ENCODE measurements at places on chromosomes 3 and 15.

- DNase-seq, result no peak
- peaks cover 56% of the 10 kb centered on the region for H3K36me3 ChIP-seq
- peak overlapping the region; percentile 26 for H3K27ac ChIP-seq
- H3K4me1 ChIP-seq, result peaks cover 34% of the 10 kb centered on the region
- H3K4me3 ChIP-seq, result no peak overlapping the region
These were observed 22.9 kb downstream of the ATP8B4 start for GRCh38 chr15:50095938-50096821.

DNA sequence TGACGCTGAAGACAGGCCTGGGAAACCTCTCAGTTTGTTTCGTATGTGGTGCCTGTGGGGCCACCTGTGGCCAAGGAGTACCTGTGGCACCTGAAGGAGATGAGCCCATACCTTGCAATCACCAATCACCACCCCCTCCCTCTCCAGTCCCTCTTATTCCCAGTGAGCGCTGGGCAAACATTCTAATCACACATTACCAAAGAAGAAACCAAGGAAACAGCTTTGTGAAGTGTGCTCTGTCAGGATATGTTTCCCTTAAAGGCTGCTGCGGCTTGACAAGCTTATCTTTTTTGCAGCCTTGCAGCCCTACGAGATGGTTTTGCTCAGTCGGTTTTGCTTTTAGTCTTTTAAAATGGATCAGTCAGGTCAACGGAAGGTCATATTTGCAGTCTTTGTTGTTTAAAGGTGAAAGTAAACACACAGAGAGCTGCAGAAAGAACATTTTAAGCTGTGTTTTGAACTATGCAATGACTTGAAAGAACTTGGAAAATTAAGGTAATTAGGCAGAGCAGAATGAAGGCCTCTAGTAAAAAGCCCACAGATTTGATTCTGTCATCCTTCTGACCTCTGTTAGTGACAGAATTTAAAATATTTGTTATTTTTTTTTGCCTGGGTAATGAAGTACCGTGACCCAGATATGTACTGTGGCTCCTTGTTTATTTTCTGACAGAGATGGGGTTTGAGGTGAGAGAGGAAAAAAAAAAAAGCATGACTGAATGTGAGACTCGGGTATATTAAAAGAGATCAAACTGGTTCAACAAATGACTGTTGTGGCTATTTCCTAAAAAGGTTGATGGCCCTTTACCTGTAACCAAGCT, 461.4 kb downstream of the NSUN3 start:
- DNase-seq, result no peak
- H3K27ac ChIP-seq, result no peak overlapping the region
- no peak overlapping the region for H3K4me3 ChIP-seq
- no peaks in the 10 kb centered on the region for H3K27me3 ChIP-seq
- H3K36me3 ChIP-seq, result no peaks in the 10 kb centered on the region

GRCh38 chr3:157618075-157618760, 115.0 kb upstream of the VEPH1 start:
- H3K27me3 ChIP-seq, result peaks cover 16% of the 10 kb centered on the region
- DNase-seq, result no peak
- H3K4me1 ChIP-seq, result peaks cover 4% of the 10 kb centered on the region
- no peak overlapping the region for H3K4me3 ChIP-seq
- no peaks in the 10 kb centered on the region for H3K36me3 ChIP-seq

- H3K4me1 ChIP-seq, result no peaks in the 10 kb centered on the region
- H3K36me3 ChIP-seq, result no peaks in the 10 kb centered on the region
- H3K27ac ChIP-seq, result no peak overlapping the region
- no peak overlapping the region for H3K4me3 ChIP-seq
These were observed 251.0 kb downstream of the ROBO1 start for GRCh38 chr3:79516795-79517194.

DNA sequence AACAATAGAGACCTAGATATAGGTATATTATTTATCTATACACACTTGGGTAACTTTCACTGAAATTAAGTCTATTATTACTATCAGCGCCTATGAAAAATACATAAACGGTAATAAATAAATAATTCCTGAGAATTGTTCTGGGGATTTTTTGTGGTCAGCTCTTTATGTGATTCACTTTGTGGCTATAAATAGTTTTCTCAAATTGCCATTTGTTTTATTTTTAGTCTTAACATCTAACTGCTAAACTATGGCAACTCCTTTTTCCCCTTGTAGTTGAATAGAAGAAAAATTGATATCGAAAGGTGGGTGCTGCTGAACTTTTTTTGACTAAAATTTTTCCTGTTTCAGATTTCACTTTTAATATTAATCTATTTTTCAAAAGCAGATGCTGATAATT, 189.0 kb downstream of the VGLL3 start:
- DNase-seq, result no peak
- H3K4me1 ChIP-seq, result no peaks in the 10 kb centered on the region
- H3K27me3 ChIP-seq, result no peaks in the 10 kb centered on the region
- H3K36me3 ChIP-seq, result no peaks in the 10 kb centered on the region
- no peak overlapping the region for H3K27ac ChIP-seq

DNA sequence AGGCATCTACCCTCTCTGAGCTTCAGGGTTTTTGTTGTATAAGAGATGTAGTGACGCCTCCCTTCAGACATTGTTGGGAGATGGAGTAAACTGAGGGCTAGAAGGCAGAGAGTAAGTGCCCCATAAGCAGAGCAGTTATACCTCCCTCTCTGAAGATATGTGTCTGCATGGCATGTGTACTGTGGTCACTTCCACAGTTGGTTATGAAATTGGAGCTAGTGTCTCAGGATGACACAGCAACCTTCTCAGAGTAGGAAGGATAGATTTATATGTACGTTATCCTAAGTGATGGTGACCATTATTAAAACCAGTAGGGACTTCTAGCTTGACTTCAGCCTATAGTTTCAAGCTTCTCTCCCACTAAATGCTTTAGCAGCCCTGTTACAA, 17.9 kb downstream of the PXK start:
- H3K4me1 ChIP-seq, result peaks cover 90% of the 10 kb centered on the region
- H3K27me3 ChIP-seq, result no peaks in the 10 kb centered on the region
- peak overlapping the region; percentile 44 for H3K4me3 ChIP-seq
- peak overlapping the region; percentile 94 for H3K27ac ChIP-seq

- no peak for DNase-seq
- no peaks in the 10 kb centered on the region for H3K36me3 ChIP-seq
- peaks cover 35% of the 10 kb centered on the region for H3K27me3 ChIP-seq
- H3K27ac ChIP-seq, result no peak overlapping the region
- H3K4me1 ChIP-seq, result peaks cover 3% of the 10 kb centered on the region
- H3K4me3 ChIP-seq, result no peak overlapping the region
These were observed 1.8 kb upstream of the ROPN1B start for GRCh38 chr3:125967156-125967555.

GRCh38 chr15:52100807-52101442, 11.7 kb downstream of the BCL2L10 start:
- H3K36me3 ChIP-seq, result no peaks in the 10 kb centered on the region
- H3K27me3 ChIP-seq, result peaks cover 12% of the 10 kb centered on the region

DNA sequence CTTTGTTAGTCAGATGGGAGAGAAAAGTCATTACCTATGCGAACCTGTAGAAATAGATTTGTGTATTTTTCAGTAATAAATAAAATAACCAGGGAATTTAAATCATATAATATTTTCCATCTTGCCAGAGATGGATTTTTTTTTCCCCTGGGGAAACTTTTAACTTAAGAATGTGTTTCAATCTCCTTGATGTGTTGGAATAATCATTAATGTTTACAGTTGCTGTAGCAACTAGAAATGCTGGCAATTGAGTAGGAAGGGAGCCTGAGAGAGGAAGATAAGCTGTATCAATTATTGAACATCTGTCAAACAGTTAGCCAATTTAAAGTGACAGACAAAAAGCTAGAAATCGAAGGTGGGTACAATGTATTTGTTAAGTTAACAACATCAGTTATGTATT, 259.5 kb downstream of the IL5RA start:
- no peak for DNase-seq
- H3K36me3 ChIP-seq, result no peaks in the 10 kb centered on the region
- H3K27me3 ChIP-seq, result no peaks in the 10 kb centered on the region
- H3K27ac ChIP-seq, result no peak overlapping the region

DNA sequence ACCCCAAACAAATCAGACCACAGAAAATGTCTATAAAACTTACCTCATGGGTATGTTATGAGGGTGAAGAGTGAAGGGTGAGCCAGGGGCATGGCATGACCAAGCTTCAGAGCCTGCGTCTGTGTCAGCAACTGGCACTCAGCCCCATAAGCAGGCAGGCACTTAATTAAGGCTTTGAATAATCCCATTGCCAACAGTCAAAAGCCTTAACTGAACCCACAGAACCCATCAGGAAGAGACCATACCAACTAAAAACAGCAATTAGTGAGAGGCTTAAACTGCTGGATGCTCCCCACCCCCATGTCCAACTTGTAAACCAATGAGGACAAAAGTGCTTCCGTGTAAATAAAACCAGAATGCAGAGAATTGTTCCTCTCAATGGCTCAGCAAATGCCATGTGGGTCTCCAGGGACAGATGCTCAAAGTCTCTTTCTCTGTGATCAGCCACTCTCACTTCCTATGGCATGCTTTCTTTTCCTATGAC, 126.0 kb downstream of the MYLK start:
- no peak overlapping the region for H3K27ac ChIP-seq
- no peak overlapping the region for H3K4me3 ChIP-seq
- peaks cover 30% of the 10 kb centered on the region for H3K27me3 ChIP-seq
- H3K4me1 ChIP-seq, result peaks cover 9% of the 10 kb centered on the region
- H3K36me3 ChIP-seq, result no peaks in the 10 kb centered on the region

DNA sequence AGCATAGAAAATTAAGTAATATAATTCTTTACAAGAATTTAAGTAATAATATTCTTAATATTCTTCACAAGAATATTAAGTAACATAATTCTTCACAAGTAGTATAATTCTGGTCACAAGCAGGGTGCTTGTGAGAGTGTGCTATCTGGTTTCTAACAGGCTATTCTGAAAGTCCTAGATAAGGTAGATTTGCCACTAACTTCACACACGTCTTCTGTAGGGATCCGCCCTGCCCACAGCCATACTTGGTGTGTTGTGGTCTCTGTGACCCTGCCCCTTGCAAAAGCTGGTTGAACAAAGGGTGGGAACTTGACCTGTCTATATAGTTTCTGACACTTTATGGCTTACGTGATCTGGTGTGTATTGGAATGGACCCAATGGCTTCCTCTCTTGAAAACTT, 253.4 kb upstream of the MDFIC2 start:
- no peaks in the 10 kb centered on the region for H3K4me1 ChIP-seq
- peaks cover 13% of the 10 kb centered on the region for H3K27me3 ChIP-seq
- no peak overlapping the region for H3K4me3 ChIP-seq
- H3K36me3 ChIP-seq, result no peaks in the 10 kb centered on the region

- DNase-seq, result no peak
- H3K4me3 ChIP-seq, result no peak overlapping the region
- H3K36me3 ChIP-seq, result no peaks in the 10 kb centered on the region
- H3K27me3 ChIP-seq, result peaks cover 41% of the 10 kb centered on the region
These were observed 41.9 kb upstream of the TRA2B start for GRCh38 chr3:185979721-185980121.

- no peaks in the 10 kb centered on the region for H3K36me3 ChIP-seq
- H3K27me3 ChIP-seq, result no peaks in the 10 kb centered on the region
- DNase-seq, result no peak
- H3K27ac ChIP-seq, result no peak overlapping the region
These were observed 436.1 kb upstream of the WNT5A start for GRCh38 chr3:55923207-55923606.

GRCh38 chr15:73231661-73232419, 136.9 kb downstream of the HCN4 start:
- no peak overlapping the region for H3K27ac ChIP-seq
- H3K4me3 ChIP-seq, result no peak overlapping the region
- no peak for DNase-seq
- H3K27me3 ChIP-seq, result peaks cover 7% of the 10 kb centered on the region

DNA sequence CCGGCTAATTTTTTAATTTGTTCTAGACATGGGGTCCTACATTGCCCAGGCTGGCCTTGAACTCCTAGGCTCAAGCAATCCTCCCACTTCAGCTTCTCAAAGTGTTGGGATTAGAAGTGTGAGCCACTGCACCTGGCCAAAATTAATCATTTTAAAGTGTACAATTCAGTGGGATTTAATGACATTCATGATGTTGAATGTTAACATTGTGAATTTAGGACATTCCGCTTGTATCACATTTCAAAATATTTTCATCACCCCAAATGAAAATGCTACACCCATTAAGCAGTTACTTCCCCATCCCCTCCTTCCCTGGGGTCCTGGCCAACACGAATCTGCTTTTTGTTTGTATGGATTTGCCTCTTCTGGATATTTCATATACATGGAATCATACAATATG, 62.1 kb upstream of the CGNL1 start:
- H3K27ac ChIP-seq, result no peak overlapping the region
- H3K27me3 ChIP-seq, result no peaks in the 10 kb centered on the region
- no peak for DNase-seq

DNA sequence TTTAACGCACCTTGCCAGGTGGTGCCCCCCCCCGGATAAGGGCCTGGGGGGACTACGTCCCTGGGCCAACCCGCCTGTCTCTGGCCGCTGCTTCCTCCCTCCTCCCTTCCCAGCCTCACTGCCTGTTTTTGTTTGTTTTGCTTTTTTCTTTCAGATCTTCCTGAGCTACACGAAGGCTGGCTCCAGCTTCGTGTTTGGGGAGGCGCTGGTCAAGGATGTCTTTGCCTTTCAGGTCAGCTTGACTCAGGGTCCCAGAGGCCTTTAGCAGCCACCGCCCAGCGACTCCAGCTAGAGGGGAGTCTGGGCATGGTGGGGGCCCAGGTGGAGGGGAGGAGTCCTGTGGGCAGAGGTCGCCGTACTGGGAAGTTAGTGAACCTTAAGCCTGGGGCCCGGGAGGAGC, 24.1 kb downstream of the SLC28A1 start:
- H3K36me3 ChIP-seq, result no peaks in the 10 kb centered on the region
- H3K4me1 ChIP-seq, result peaks cover 16% of the 10 kb centered on the region
- H3K27me3 ChIP-seq, result no peaks in the 10 kb centered on the region
- no peak overlapping the region for H3K27ac ChIP-seq

- DNase-seq, result no peak
- H3K4me1 ChIP-seq, result no peaks in the 10 kb centered on the region
- no peak overlapping the region for H3K4me3 ChIP-seq
- no peak overlapping the region for H3K27ac ChIP-seq
- H3K27me3 ChIP-seq, result no peaks in the 10 kb centered on the region
These were observed 115.0 kb downstream of the FOXP1 start for GRCh38 chr3:71468311-71469137.

DNA sequence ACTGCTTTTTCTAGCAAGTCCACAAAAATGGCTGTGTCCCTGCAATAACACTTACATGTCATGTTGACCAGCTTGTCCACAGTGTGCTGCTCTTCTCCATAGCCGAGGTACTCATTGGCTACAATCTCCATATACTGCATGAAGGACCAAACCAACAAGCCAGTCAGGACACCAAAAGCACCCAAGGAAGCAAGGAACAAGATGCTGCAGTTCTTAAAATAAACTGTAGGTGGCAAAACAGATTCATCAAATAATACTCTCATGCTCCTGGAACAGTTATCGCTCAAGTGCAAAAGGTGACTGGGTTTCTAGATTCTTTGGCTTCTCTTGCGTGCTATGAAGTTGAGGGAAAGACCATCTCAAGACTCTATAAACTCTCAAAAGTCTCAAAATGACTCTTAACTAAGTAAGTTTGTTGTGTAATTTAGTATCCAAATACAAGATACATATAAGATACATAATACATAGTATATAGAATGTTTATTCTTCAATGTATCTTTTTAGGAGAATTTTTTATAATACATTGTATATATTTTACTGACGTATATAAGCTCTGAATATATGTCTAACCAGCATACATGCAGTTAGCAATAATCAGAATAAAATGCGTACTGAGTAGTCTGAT, 57.0 kb downstream of the NEK10 start:
- DNase-seq, result no peak
- no peak overlapping the region for H3K27ac ChIP-seq

Data from activated CD8-positive, alpha-beta memory T cell treated with anti-CD3 and anti-CD28 coated beads, Interleukin-2, amount 10 ng/mL, durations not matched to agents 7 days and 5 days (primary cell).